ENCODE measurements at places on chromosomes 1 and 21.

DNA sequence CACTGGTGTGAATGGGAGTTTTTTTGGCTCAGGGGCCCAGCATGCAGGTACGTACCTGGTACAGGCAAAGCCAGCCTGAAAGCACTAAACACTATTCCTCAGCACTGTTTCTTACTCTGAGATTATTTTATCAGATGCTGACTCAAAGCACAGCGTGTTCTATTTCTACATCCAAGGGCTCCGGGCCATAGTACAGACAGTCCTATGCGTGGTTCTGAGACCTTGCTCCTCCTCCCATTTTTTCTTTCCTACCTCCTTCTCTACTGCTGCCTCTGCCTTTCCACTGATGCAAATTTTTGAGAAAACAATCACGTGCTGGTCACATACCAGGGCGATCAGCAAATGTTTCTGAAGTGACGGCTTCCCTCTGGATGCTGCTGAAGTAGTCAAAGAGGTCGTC, 36.3 kb downstream of the PDPN start:
- no peak for DNase-seq

- no peak for DNase-seq
Measured at GRCh38 chr1:36950604-36951291, 83.6 kb downstream of the GRIK3 start.

DNA sequence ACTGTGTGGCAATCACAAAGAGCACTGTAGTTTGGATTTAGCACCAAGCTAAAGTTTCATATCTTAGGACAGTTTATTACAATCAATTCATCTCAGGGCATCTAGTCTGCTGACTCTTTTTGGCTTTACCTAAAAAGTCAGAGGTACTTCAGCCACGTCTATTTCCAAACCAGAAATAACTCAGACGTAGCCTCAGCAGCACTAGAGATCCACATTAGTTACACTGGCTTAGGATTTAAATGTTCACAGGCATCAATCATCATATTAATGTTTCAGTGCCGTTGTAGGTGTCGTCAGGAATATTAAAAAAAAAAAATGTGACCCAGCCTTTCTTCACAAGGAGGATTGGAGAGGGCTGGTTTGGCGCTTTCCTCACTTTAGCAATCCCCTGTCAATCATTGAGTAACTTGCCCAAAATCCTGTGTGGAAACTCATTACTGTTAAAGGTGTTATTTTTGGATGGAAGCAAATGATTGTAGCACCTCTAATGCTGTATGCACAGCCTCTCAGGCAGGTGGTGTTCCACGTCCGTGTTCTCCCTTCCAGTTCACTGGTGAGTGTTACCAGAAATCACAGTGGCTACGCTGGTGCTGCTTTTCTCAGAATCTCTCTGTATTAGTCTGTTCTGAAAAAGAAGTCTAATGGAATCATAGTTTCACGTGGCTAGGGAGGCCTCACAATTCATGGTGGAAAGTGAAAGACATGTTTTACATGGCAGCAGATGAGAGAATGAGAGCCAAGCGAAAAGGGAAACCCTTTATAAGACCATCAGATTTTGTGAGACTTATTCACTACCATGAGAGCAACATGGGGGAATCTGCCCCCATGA, 45.4 kb downstream of the NEK7 start:
- no peak for DNase-seq

DNA sequence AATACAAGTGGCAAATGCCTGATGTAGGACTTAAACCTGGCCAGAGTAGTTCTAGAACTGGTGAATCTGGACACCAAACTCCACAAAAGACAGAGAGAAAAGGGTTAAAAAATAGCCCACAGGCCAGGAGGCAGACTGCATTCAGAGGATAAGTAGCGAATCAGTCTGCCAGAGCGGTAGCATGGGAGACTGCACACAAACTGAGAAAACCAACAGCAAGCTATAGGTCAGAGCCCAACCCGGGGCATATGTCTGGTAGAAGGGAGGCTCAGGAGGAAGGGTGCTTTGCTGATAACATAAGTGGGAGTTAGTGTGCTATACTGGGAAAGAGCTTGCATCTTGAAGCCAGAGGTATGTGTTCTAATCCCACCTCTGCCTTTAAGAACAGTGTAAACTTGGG, 4.0 kb downstream of the LRRC53 start:
- no peak for DNase-seq

GRCh38 chr1:109091078-109091838, 694 bp downstream of the TMEM167B start:
- DNase-seq = no peak

DNA sequence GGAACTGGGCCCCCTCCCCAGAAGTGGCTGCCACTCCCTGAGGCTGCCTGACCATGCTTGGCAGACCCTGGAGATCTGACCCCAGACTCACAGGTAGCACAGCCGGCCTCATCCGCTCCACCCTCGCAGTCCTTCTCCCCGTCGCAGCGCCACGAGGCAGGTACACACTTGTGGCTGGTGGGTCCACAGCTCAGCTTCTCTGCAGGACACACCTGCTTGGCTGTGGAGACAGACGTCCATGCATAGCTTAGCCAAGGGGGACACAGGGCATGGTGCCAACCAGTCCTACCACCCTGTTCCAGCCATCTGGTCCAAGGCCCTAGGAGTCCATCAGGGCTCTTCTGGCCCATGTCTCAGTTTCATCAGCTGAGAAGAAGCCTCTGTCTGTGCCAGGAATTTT, 42.2 kb upstream of the MAGOH start:
- DNase-seq = no peak

DNA sequence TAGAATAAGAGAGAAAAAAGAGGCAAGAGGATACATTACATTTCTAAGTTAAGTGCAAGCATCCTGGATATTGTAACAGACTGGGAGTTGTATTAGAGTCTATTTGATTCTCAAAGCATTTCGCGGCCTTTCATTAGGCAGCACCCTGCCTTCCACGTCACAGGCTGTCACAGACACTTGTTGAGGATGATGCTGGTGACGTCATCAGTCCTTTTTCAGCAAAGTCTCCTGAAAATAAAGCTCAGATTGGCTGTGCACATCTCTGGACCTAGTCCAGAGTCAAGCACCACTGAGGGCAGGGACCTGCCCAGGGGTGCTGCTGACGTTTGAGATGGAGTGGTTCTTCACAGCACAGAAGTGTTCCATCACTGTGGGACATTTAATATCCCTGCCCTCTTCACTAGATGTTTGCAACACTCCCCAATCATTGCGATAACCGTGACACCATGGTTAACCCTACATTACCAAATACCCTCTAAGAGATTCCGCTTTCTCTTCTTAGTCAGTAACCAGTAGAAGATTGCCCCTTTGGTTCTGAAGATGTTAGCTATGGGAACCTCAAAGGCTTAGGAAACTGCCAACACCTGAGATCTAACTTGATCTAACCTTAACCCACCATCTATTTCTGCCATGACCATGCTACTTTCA, 72.7 kb upstream of the F3 start:
- no peak for DNase-seq

DNA sequence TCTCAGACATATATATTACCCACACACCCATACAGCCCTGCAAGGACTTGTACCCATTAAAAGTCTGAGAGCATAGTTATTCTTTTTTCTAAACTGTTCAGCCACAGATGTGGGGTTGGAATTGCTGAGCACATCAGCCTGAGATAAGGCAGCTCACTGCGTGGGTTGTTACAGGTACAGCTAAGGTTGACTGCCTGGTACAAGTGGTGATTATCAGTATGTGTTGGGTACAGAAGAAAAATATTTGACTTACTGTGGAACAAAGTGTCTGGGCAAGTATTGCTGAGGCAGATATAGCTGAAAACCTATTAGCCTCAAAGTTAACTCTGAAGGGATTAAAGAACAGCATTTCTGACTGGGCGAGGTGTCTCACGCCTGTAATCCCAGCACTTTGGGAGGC, 5.0 kb downstream of the STX12 start:
- DNase-seq = no peak

GRCh38 chr1:228264090-228264829, 56.4 kb downstream of the OBSCN start:
- no peak for DNase-seq

DNA sequence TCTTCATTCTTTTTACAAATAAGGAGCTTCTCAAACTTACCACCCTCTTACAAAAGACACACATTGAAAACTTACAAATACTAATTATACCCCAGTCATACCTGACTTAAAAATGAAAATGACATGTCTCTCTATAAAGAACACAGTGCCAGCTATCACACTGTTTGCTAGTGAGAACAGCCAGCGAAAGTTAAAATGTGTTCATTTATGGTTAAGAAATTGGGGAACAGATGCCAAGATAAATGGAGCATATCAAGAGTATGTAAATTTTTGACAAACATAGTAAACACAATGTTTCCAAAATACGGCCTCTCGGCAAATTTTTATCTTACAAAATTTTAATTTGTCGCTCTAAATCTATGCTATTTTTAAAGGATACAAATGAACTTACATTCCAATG, 1422.9 kb downstream of the KCNT2 start:
- DNase-seq = no peak

- no peak for DNase-seq
Measured at GRCh38 chr1:2919841-2920240, 101.4 kb upstream of the ACTRT2 start.

GRCh38 chr1:2575801-2576663, 10.5 kb upstream of the PRXL2B start:
- no peak for DNase-seq

DNA sequence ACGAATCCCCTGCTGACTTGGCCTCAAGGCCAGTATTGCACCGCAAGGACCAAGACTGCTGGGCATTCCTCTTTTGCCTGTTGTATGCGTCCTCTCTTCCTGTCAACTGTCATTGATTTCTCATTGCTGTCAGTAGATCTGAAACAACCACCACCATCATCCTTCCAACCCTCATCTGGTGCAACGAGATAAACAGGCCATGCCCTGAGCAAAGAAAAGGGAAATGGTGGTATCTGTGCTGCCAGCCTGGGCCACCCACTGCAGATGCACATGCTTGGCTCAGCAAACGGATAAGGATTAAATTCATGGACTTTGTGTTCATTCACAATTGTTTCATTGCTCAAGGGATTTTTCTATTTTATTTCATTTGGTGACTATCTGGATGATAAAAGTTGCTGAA, 13.6 kb downstream of the OXCT2 start:
- no peak for DNase-seq

GRCh38 chr1:160996178-160996577, 24.8 kb downstream of the F11R start:
- no peak for DNase-seq

DNA sequence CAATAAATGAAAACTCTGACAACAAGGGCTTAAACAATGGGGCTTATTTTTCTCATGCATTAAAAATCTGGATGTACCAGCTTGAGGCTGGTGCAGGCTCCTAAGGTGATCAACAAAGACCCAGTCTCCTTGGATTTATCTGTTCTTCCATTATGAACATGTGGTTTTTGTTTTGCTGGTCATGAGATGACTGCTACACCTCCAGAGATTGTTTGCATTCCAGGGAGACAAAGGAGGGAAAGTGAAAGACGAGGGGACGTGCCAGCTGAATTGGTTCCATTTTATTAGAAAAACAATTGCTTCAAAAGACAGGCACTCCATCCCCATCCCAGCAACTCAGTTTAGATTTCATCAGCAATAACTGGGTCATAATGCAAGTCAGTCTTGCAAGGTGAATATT, 90.9 kb upstream of the KCNK1 start:
- DNase-seq = no peak

DNA sequence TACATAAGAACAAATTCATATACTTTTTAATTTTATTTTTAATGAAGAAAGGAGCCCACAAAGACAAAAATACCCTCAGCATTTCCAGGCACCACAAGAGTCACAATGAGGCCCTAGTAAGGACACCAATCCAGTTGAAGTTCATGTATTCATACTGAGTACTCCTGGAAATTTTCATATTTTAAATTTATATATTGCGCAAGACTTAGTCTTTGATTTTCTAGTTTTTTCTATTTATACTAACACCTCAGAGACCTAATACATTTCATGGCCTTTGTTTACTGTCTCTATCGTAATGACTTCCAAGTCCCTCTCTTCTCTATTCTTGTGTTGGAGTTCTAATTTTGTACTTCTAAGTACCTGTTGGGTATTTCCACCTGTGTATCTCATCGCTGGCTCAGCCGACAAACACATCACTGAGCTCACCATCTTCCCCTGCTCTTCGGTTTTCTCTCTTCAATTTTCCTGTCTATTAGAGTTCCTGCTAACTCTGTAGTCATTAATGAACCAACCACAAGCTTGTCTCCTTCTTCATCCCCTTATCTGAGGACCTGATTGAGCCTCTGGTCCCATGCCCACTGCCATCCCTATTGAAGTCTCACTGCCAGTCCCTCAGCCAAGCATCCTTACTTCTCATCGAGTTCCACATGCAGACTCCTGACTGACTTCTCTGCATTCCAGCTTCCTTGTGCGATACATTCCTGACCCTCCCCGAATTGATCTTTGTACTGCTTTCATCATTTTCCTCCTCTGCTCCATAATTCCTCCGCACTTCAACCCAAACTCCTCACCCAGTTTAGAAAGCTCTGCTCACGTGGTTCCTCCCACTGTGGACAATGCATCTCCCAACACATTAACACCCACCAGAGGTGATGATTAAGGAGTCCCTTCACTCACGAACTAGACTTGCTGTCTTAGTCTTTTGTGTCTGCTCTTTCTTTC, 17.3 kb upstream of the IRF2BP2 start:
- DNase-seq = no peak

- DNase-seq = no peak
Measured at GRCh38 chr1:57327336-57327735, 96.5 kb downstream of the DAB1 start.

DNA sequence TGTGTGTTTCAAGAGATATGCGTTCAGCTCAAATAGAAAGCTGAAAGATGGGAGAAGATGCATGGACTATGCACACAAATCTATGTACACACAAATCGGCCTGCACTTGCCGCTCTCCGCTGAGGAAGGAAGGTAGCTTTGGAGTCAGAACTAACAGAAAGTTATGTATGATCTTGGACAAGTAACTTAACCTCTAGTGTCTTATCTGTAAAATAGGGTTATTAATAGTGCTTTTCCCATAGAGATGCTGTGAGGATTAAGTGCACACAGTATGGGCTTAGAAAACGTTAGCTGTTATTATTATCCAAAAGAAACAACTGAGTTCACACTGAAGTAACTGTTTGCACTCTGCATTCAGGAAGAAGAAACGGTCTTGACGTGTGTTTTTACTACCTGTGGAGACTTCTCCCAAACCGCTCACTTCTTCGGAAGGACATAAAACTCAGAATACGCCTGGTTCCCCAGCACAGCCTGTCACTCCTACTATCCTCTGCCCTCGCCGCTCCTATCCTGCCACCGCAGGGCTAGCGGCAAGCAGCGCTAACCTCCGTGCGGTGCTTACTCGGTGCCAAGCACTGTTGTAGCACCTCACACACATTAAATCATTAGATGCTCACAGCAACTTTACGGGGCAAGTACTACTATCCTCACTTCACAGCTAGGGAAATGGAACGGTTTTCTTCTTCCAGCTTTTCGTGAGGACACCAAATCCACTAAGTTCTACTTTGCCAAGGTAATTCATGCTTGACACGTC, 1.3 kb downstream of the TGFBR3 start:
- peak; percentile 16 for DNase-seq
